ENCODE measurements at places on chromosomes 13 and 19.
A peak's percentile ranks its signal among the peaks of the same experiment; 100 is the strongest.

GRCh38 chr13:20331949-20332348 is 99.8 kb upstream of the GJB6 start:
- no peak for DNase-seq

DNA sequence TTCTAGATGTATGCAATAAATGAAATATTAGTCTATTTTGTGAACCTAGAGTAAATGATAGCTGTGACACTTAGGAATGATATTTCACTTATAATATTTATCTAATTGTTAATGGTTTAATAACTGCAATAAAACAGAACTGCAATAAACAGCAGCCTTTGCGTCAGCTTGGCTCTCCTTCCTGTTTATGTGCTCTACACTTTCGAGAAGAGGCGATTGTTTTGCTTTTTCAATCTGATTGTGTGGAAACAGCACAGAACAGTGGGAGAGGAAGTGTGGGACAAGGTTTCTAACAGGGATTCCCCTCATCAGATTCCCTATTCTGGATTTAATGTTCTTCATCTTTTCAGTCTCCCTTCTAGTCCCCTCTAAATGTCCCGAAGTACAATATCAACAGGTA is 17.3 kb upstream of the TRPC4 start:
- DNase-seq: no peak

DNA sequence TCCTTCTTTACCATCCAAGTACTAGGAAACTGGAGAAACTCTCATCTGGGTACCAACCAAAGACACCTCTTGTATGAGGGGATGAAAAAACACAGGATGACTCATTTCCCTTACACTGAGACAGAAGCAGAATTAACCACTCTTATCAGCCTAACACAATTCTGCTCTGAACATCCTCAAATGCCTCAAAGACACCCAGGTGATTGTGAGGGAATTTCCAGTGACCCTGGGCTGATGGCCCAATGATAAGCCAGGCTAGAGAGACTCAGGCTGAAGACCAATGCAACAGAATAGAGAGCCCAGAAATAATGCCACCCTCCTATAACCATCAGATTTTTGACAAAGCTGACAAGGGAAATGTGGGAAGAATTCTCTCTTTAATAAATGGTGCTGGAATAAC is 7.0 kb downstream of the ZNF737 start:
- DNase-seq: no peak

- peak; percentile 29 for DNase-seq
These were observed 117.3 kb downstream of the RAB20 start for GRCh38 chr13:110444226-110444653.

- no peak for DNase-seq
These were observed 12.3 kb downstream of the TTYH1 start for GRCh38 chr19:54427586-54427985.

DNA sequence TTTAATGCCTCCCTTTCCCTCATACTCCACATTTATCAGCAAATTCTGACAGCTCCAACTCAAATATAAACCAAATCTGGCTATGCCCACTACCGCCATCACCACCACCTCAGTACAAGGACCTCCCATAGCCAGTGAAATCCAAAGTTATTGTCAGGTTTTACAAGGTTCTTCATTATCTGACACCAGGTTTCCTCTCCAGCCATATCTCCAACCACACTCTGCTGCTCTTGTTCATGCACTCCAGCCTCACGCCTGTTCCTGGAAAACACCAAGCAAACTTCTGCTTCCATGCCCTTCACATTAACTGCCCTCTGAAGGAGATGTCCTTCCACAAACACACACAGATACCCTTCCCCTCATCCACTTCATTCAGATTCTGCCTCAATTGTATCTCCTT is 102.2 kb upstream of the MIR17HG start:
- DNase-seq: no peak
